AG20443 (cell line): ENCODE measurements at places on chromosomes 11 and 22.

GRCh38 chr11:72482211-72482812, 48.0 kb upstream of the CLPB start:
- peak; percentile 90 for DNase-seq

DNA sequence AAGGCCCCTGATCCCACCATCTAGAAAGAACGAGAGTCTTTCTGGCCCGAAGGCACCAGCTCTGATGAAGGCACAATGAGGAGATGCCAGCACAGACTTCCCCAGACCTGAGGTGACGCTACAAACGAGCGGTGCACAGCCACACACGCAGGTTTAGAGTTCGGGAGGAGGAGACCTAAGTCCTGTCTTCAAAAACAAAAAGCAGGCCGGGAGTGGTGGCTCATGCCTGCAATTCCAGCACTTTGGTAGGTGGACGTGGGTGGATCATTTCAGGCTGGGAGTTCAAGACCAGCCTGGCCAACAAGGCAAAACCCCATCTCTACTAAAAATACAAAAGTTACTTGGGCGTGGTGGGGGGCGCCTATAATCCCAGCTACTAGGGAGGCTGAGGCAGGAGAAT, 9.5 kb downstream of the LTO1 start:
- no peak for DNase-seq

DNA sequence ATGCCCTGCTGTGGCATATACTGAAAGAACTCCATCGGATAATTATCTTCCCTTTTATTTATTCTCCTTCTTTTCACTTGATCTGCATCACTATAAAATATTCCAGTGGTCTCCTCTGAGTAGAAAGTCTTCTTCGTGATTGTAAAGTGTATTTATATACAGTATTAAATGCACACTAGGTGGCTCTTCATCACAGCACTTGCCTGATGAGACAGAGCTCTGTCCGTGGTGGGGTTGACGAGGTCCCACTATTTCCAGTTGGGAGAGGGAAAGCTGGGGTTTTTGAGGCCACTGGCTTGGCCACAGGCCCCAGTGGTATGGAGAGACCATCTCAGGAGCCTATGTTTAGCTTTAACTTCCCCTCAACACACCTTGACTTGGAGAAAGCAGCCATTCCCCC, 31.6 kb upstream of the ZBTB16 start:
- DNase-seq, result no peak

- no peak for DNase-seq
These were observed 633.6 kb upstream of the FAT3 start for GRCh38 chr11:91591021-91591420.

DNA sequence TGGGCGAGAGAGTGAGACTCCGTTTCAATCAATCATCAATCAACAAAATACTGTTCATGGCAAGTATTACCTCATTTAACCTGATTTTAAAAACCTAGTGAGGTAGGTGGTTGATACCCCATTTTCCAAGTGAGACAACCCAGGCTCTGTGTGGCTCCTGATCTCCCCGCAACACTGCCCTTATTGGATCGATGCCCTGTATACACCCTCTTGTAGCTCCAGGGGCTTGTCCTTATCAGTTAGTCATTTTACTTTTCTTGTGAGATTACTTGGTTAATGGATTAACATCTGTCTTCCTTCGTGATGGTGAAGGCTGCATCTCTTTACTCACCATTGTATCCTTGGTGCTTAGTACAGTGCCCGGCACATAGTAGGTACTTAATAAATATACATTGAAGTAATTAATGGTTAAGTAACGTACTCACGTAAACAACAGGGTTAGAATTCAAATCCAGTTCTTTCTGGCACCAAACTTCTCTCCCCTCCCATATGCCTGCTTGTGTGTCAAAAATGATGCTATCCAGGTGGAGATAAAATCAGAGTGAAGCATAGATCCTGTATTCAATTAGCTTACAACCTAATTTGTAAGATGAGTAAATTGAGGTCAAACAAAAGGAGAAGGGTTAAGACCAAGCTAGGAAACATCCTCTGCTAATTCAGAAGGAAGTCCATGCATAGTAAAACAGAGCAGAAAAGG, 1.8 kb upstream of the PRG2 start:
- DNase-seq, result no peak

DNA sequence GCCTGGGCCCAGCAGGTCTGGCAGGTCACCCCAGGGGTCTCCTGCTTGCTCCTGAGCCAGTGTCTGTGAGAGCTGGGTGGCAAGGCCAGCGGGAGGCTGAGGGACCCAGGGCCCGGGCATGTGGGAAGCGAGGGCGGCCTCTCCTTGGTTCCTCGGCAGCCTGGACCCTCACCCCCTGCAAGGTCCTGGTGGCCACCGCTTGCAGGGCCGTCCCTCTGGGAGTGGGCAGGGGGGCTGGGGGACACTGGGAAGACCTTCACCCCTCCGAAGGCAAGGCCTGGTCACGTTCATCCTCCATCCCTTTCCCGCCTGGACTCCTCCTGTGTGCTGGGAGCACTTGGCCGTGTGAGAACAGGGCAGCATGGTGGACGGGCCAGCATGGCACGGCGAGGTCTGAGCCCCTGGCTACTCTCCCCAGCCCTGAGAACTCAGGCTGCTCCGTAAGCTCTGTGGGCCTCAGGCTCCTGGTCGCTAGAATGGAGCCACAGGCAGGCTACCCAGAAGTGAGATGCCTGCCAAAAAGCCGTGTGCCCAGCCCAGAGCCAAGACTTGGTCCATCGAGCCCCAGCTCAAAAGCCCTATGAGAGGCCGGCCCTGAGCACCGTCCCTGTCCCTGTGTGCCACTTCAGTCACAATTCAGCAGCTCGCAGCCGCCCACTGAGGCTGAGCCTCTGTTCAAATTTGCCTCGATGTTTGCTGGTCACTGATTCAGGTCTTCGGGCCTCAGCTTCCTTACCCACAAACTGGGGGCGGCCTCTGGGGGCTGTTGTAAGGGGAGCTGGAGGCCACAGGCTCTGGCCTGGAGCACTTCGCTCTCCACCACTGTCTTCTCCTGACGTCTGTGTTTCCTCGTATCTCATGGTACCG, 45.0 kb downstream of the IGLL1 start:
- no peak for DNase-seq
